ENCODE measurements at places on chromosomes 16 and 17. TPM values are rescaled to one million over a fixed set of nuclear protein-coding genes. Genes with fewer than 3 reads are reported as not detected.
A peak's percentile ranks its signal among the peaks of the same experiment; 100 is the strongest.

The SLC16A13 gene
- 14.3 TPM for total RNA-seq

The STX8 gene
- total RNA-seq: 47.2 TPM

DNA sequence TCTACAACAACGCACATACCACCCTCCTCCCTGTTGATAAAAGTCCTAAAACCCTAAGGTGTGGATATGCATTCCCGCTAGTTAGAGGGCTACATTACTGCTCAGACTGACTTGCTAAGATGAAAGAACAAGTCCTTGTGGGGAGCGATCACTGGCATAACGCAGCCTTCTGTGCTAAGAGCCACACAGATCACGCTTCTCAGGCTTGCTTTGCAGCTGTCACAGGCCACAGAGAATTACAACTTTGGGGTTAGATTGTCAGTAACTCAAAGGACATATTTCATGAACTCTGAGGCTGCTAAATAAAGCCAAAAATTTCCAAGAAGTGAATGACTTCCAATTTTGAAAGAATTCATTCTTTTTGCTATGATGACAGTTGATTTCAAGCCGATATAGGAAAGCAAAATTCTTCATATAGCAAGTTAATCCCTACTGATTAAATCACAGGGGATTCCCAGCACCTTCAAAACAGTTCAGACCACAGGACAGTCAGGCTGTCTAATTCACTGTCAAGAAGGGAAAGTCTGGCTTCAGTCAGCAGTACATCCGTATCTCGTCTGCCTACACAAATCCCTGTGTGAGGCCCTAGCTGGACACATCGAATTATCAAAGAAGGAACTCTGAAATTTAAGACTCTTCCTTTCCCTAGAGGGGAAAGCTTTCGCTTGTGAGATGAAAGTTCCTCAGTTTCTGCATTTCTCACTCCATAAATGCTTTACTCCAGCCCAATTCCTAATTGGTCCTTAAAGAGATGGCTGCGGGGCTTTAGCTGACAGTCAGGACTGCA, 107.1 kb downstream of the VPS53 start:
- no peak for DNase-seq
- no peaks in the 10 kb centered on the region for H3K27me3 ChIP-seq
- no peak overlapping the region for H3K4me3 ChIP-seq
- H3K4me1 ChIP-seq: peaks cover 5% of the 10 kb centered on the region

The HEXIM2 gene
- 7.1 TPM for total RNA-seq

The CACNA1G gene
- total RNA-seq: 0.07 TPM

DNA sequence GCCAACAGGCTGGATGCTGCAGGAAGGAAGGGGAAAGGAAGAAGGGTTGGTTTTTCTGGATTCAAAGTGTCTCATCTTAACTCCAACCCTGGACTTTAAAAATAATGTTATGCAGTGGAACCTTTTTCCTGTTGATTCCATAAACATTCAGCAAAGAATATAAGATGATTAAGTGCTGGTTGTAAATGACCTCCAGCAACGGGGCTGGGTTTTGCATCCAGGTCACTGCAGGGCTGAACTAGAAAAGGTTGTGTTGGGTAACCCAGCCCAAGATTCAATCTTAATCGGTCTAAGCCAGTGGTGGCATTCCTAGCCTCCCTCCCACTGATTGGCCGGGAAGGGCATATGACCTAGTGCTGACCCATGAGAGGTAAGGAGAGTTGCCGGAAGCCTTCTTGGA, 34.2 kb upstream of the PLCG2 start:
- no peaks in the 10 kb centered on the region for H3K36me3 ChIP-seq
- H3K4me1 ChIP-seq: peaks cover 37% of the 10 kb centered on the region
- H3K27me3 ChIP-seq: no peaks in the 10 kb centered on the region
- H3K27ac ChIP-seq: no peak overlapping the region
- H3K4me3 ChIP-seq: no peak overlapping the region

The ITGAD gene
- not detected for total RNA-seq

DNA sequence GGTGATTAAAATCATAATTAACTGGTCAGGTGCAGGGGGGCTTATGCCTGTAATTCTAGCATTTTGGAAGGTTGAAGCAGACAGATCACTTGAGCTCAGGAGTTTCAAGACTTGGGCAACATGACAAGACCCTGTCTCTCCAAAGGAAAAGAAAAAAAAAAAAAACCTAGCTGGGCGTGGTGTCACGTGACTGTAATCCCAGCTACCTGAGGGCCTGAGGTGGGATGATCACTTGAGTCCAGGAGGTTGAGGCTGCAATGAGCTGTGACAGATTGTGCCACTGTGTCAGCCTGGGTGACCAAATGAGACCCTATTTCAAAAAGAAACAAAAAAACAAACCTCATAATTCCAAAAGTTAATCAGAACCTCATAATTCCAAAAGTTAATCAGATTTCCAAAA, 505.5 kb downstream of the CDH8 start:
- H3K4me3 ChIP-seq: no peak overlapping the region
- H3K27me3 ChIP-seq: no peaks in the 10 kb centered on the region
- no peaks in the 10 kb centered on the region for H3K36me3 ChIP-seq
- no peaks in the 10 kb centered on the region for H3K4me1 ChIP-seq
- H3K27ac ChIP-seq: no peak overlapping the region

DNA sequence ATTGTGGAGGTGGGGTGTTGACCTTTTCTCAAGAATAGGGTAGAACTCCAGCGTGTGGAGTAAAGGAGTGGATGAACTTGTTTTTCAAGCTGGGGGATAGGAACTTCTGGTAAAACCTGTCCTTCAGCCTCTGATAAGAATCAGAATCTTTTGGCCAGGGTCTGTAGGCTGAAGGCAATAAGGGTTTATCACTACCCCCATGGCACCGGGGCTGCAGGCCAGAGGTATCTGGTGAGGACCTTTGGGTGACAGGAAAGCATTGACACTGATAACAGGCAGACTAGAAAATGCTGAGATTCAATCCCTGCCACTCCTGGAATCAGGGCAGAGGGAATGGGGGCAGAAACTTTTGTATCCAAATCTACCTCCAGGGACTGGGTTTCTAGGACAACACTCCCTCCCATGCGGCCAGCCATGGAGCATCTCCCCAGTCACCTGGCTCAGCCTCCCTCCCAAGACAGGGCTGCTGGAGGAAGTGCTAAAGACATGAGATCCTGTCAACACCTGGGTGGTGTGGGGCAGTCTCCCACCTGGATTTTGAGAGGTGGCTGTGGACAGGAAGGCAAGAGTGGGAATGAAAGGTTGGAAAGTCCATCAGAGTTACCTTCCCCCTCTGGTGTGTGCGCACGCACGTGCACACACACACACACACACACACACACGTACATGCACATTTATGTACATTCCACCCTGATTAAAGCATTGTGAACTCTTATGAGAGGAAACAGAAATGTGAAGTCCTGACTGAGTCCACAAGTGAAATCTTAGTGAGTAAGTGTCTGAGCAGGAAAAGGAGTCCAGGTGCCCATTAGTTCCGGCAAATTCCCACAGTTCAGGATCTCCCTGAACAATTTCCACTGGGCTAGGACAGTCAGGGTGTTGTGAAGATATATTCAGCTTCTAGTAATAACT, 53.1 kb upstream of the MARCHF10 start:
- H3K4me3 ChIP-seq: no peak overlapping the region
- H3K36me3 ChIP-seq: no peaks in the 10 kb centered on the region
- no peak for DNase-seq
- peaks cover 8% of the 10 kb centered on the region for H3K27me3 ChIP-seq
- H3K27ac ChIP-seq: no peak overlapping the region

GRCh38 chr17:19991252-19991885, 13.7 kb upstream of the AKAP10 start:
- no peak overlapping the region for H3K4me3 ChIP-seq
- H3K4me1 ChIP-seq: no peaks in the 10 kb centered on the region
- H3K27ac ChIP-seq: no peak overlapping the region
- peaks cover 17% of the 10 kb centered on the region for H3K27me3 ChIP-seq

DNA sequence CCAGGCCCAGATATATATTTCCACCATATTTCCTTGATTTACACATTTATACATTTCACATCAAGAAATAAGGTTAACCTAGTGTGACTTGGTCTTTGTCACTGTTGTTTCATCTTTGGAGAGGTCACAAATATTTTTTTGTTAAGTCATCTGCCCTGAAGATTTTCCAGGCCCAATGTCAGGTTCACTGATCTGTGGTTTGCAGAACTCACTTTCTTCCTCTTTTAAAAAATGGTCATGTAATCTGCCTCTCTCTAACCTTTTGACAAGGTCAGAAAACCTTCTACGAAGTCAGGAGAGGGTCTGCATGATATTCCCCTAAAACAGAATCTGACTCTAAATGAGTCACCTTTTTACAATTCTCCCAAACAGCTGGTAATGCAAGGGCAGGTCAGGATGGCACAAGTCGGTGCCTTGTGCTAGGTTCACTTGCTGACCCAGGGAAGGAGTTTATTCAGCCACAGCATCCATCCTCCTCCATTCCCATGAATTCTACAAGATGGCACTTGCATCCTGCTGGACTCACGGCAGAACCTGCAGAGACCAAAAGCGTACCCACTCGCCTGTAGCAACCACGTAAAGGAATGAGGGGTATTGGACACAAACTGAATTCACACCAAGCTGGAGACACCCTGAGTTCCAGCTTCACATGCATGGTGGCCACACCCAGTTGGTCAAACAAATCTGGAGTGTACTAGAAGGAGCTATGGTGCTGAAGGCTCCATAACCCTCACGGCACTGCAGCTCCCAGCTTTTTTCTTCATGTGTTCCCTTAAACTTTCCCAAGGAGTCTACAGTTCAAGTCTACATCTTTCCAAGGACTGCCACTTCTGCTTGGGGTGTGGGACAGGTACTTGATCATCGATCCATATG, 1.6 kb upstream of the KIAA0513 start:
- no peak for DNase-seq
- peak overlapping the region; percentile 85 for H3K4me3 ChIP-seq
- no peak overlapping the region for H3K27ac ChIP-seq
- H3K4me1 ChIP-seq: peaks cover 30% of the 10 kb centered on the region
- peaks cover 3% of the 10 kb centered on the region for H3K27me3 ChIP-seq
- peaks cover 2% of the 10 kb centered on the region for H3K36me3 ChIP-seq

DNA sequence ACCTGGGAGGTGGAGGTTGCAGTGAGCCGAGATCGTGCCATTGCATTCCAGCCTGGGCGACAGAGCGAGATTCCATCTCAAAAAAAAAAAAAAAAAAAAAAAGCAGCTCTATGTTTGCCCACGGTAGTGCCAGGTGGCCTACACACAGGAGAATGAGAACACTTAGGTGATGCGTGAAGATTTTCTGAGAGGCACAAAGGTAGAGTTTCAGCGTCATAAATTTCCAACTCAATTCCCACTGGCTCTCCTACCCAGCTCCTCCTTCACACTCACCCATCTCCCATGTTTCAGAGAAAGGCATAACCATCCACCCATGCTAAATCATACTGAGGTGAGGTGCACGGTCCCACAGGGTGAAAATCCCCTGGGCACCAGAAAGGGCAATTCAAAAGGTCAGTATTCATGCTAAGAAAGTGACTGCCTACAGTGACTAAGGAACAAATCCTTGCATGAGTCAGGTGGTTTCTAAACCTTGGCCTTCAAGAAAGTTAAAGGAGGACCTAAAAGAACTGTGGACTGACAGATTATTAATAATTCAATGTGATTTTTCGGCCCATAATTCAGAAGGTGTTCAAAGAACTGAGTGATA, 4.8 kb downstream of the DCAKD start:
- no peaks in the 10 kb centered on the region for H3K27me3 ChIP-seq
- H3K4me3 ChIP-seq: no peak overlapping the region
- peaks cover 6% of the 10 kb centered on the region for H3K36me3 ChIP-seq

DNA sequence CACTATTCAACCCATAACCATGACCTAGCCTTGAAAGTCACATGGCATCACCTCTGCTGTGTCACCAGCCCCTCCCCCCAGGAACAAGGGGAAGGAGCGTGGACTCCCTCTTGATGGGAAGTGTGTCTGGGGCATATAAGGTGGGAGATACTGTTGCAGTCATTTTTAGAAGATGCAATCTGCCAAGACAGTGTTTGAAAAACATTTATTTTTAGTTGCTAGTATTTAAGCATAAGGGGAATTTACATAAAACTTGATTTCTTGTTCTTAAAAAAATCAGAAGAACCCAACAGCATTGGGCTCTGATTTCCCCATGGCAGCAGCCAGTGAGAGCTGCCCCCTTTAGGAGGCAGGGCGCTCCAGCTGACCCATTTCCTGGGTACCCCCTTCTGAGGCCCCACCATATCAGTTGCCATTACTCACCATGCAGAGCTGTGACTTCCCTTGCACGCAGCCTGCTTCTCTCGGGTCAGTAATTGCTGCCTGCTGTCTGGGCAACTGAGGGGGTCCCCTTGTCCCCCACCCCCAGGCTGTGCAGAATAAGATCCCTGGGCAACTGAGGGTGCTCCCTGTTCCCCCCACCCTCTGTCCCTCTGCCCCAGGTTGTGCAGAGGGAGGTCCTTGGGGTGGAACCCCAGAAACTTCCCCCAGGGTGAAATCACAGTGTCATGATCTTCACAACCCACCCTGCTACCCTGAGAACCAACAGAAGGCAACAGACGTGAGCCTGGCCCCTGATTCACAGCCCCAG, 11.8 kb upstream of the CDC42EP4 start:
- no peak overlapping the region for H3K27ac ChIP-seq
- no peak for DNase-seq
- H3K27me3 ChIP-seq: peaks cover 6% of the 10 kb centered on the region
- no peaks in the 10 kb centered on the region for H3K4me1 ChIP-seq
